ENCODE measurements at places on chromosomes 3 and 15.

DNA sequence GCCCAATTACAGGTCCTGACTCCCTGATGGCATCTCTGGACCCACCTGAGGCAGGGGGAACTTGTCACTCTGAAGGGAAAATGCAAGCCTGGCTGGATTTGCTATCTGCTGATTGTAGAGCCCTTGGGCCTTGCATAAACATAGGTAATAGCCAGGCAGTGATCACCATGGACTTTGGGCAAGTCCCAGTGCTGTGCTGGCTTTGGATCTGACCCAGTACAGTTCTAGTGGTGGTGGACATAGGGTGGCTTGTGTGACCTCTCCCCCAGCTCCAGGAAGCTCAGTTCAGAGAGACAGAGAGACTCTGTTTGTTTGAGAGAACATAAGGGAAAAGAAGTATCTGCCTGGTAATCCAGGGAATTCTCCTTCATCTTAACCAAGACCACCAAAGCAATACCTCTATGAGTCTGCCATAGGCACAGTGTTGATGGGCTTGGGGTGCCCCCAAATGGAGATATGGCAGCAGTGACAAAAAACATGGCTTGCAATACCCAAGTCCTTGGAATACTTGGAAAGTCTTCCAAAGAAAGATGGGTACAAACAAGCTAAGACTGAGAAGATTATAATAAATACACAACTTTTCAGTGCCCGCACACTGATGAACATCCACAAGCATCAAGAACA, 348.5 kb downstream of the PYDC2 start:
- DNase-seq = no peak

DNA sequence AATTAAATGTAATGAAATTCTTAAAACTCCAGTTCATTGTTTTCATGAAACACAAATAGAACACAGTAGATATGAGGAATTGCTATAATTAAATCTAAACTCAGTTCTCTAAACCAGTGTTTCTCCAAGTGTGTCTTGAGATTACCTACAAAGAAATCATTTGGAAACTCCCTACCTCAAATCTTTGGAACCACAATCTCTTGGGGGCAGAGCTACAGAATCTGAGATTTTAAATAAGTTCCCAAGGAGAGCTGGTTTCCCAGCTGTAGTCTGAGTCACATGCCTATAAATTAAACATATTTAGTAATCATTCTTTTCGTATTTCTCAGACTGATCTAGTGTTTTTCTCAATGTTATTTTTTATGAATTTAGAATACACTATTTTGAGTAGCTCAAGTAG, 17.0 kb upstream of the ACTC1 start:
- no peak for DNase-seq

GRCh38 chr3:186930641-186931531, 560 bp downstream of the ST6GAL1 start:
- peak; percentile 62 for DNase-seq

GRCh38 chr3:152184971-152185686, 83.6 kb upstream of the MBNL1 start:
- no peak for DNase-seq

DNA sequence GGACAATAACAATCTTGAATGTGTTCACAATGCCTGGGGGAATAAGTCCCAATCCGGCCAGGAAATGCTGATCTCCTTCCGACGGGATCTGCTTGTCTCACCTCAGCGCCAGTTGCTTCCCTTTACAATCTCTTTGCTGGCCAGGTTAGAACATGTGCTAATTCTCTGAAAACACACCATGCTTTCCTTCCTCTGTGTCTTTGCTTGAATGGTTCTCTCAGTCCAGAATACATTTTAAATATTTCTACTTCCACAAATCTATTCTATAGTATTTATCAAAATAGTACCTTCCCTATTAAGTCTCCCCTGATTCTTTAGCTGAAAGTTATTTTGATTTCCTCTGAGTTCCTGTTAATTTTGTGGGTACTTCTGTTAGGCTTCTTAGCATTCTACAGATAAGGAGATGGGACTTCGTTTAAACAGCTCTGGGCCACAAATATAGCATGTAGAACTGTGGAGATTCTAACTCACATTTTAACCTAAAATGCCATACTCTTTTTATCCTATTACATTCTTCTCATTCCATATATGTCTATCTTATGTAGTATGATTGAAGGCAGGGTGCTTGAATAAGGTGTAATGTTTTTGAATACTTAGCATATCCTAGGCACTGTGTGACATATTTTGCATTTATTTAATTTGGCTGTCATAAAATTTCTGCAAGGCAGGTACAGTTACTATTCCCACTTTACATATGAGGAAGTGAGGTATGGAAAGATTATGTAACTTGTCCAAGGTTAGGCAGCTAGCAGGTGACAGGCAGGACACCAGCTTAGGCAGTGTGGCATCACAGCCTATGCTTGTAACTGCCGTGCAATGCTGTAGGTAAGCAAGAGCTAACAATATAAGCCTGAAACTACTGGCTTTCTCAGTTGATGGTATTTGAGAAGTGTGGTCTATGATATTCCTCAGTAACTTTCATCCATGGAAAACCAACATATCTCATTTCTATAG, 299.8 kb downstream of the LPP start:
- DNase-seq = no peak

GRCh38 chr3:100103558-100104441, 10.5 kb downstream of the FILIP1L start:
- DNase-seq = no peak

DNA sequence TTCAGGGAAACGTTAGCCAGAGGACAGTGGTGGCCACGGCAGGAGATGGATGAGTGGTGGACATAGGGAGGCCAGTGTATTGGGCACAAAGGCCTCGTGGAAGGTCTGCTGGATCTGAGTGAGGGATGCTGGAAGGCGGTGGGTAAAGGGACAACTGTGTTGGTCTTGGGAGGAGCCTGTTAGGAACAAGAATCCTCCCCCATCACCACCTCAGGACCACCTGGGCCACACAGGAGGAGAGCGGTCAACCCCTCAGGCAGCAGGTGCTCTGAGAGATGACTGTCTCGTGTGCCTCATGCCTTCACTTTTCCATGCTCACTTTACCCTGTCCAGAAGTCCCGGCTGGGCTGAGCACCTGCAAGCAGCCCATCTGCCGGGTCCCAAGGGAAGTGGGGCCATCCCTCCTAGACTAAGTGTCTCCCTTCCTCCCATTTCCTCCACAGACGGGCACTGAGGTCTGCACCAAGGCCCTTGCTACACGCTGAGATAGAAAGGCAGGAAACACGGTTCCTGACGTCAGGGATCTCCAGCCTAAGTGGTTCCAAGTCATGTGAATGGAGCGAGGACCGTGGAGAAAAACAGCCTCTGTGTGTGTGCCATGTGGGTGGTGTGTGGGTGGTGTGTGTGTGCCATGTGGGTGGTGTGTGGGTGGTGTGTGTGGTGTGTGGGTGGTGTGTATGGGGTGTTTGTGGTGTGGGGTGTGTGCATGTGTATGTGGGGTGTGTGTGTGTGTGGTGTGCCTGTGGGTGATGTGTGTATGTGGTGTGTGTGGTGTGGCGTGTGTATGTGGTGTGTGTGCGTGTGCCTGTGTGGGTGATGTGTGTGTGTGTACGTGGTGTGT, 47.8 kb upstream of the CTSH start:
- DNase-seq = no peak

GRCh38 chr3:66475386-66476020, 25.3 kb downstream of the LRIG1 start:
- DNase-seq = no peak

DNA sequence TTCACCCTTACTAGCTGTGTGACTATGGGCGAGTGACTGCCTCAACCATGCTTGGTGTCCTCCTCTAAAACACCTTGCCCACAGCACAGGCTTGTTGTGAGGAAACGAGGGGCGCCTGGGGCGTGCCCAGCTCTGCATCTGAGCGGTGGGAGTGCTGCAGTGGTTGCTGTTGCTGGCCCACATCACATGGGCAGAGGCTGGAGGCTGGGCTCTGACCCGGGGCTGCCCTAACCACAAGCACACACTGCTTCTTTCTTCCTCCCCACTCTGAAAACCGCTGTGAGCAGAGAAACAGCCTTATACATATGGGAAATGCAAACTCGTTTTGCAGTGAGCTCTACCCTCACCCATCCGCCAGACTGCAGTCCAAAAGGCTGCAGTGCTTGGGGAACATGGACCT, 74.8 kb upstream of the RPL32 start:
- no peak for DNase-seq

DNA sequence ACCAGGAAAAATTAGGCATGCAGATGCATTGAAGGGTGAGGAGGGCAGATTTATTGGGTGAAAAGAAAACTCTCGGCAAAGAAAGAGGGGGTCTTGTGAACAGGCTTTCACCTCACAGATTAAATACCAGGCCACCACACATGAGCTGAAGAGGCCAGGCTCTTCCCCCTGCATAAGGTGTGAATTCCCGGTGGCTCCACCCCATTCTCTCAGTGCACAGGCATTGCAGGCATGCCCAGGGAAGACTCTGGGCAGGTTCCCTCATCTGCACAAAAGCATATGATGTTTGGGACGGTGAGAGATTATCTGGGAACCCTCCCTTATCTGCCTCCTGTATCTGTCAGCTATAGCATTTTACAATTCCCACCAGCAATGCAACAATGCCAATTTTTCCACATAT, 7.2 kb upstream of the SLC35G2 start:
- DNase-seq = no peak

GRCh38 chr15:68413363-68414205, 18.4 kb downstream of the ITGA11 start:
- no peak for DNase-seq

DNA sequence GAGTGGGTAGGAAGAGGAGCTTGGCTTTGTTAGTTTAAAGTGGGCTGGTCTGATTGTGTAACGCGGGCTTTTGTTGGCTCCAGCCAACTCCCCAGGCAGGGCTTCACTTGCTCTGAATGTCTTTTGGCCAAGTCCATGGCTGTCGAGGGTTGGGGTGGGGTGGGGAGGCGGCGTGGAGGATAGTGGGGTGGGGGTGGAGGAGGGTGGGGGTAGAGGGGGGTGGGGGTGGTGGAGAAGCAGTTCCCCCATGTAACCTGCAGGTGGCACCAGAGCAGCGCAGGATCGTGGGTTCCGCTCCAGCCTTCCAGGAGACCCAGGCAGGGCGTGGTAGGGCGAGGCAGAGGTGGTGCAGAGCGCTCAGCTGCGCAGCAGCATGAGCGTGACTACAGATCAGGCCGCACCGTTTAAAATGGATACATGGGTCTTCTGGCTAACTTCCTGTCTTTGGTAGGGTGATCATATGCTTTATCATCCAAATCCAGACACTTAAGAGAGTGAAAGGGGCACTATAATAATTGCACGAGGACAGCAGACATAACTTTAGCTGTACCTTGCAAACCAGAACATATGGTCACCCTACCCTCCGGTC, 28.3 kb downstream of the GOLGA6A start:
- peak; percentile 86 for DNase-seq

GRCh38 chr3:141933421-141934300, 57.2 kb downstream of the ATP1B3 start:
- no peak for DNase-seq

- peak; percentile 15 for DNase-seq
Observed at GRCh38 chr3:151630938-151631441, 102.7 kb upstream of the AADACL2 start.

GRCh38 chr3:150311156-150311555, 96.9 kb upstream of the TSC22D2 start:
- DNase-seq = no peak

DNA sequence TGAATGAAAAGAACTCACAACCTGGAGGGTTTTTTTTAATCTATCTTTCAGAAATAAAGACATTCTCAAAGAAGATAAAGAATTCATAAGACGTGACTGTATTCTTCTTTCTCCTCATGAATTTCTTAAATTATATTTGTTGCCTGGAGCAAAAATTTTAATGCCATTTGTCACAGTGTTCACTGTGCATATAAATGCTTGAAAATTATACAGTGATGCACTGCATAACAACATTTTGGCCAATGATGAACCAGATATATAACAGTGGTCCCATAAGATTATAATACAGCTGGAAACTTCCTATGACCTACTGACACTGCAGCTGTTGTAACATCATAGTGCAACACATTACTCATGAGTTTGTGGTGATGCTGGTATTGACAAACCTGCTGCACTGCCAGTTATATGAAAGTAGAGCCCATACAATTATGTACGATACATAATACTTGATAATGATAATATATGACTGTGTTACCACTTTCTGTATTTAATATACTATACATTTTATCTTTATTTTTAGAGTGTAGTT, 67.3 kb downstream of the P2RY1 start:
- DNase-seq = no peak

DNA sequence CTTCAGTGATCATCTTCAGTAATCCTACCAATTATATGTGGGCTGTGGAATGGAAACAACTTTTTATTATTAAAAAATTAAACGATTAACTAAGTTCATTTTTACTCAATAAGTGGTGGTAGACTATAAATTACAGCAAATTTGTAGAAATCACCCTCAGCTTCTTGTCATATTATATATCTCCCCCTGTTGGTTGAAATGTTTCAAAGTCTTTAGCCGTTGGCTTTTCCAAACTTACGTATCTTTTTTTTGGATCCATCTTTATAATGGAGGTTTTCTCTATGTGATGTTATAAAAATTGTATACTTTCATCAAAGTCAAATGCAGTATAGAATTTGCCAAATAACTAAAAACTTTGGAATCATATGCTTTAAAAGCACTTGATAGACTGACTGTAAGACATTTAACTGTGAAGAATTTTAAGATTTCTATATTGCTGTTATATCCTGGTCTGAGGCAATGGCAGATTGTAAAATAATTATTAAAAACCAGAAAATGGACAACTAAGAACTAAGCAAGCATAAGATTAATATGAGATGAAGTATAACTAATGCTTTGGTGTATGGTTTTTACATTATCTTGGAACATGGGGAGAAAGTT, 44.7 kb downstream of the ATP11B start:
- DNase-seq = no peak

- DNase-seq = no peak
Observed at GRCh38 chr3:56137415-56137814, 330.9 kb downstream of the ERC2 start.

- no peak for DNase-seq
Observed at GRCh38 chr3:191762323-191762960, 301.5 kb downstream of the PYDC2 start.

DNA sequence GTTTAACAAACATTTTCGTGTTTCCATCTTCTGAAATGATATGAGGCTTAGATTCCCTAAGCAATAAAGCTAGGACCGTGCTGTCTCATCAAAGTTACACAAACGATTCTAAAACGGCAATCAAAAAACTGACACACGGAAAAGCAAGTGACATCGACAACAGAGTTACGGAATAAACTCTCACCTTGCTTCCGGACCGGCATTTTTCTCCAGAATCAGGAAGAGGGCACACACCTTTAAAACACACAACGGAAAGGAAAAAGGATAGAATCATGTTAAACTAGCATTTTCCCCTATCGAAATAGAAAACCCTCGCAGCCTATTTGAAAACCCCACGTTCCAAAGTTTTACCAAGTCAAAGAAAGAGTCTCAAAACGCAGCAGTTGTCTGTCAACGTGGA, 1.4 kb downstream of the DLG1 start:
- DNase-seq = no peak

GRCh38 chr3:117842086-117842485, 1132.5 kb downstream of the TUSC7 start:
- no peak for DNase-seq

GRCh38 chr3:46378426-46378942, 7.7 kb downstream of the CCR5 start:
- DNase-seq = no peak

Data from HuH-7.5 (cell line).